ENCODE measurements at places on chromosomes 3 and 15.

DNA sequence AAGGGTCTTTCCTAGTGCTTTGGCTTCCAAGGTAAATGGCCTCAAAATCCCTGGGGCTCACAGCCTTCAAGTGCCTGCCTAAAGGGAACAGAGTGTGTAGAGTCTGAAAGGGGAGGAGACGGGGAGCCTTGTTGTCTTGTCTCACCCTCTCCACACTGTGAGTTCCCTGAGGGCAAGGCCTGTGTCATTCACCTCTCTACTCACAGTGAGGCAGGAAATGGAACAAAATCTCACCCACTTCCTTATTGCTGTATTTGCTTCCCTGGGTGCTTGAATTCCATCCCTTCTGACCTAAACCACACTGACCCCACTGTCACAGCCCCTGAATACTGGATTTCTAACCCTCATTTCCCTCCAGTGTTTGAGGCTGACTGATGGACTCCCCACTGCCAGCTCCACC lies 197.5 kb downstream of the EPHB1 start:
- DNase-seq, result no peak

- no peak for DNase-seq
Observed at GRCh38 chr3:176469694-176470205, 727.5 kb downstream of the TBL1XR1 start.

DNA sequence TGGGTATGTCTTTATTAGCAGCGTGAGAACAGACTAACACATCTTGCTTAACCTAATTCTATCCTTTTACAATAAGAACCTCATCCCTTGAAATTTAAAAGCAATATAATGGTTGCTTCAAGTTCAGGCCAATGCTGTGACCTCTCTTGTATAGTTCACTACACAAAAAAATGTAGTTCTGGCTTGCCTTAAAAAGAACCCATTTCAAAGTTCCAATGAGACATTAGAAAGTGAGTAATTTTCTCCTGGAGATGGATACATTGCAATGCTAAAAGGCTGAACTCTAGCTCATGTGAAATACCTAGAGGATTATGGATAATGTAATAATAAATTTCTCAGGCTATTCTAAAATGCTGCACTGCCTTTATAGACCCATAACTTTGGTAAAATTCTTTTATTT lies 47.8 kb downstream of the ATP13A4 start:
- DNase-seq, result no peak

DNA sequence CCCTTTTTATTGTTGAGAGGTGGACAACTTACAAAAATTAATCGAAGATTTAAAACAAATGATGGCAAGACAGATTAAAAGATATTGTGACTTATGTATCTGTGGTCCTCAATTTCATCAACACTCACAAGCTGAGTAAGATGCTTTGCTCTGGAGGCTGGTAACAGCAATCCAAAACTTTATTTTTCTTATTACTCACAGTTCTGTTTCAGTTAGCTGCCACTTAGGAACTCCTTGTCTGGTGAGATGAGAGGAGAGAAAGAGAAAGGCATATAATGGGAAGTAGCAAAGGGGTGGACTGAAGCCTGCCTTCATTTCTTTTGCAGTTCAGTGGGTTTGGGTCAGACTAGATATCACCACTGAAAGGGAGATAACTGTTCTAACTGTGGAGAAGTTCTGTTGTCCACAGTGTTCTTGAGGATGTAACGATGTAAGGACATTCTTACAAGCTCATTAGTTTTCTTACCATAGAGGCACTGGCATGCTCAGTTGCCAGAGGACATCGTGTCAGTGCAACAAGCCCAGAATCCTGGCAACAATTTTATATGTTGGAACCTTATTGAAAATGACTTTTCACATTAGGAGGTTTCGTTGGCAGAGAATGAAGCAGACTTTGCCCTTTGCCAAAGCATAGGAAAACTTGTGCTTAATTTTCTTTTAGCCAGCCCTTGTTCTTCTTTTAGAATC lies 93.6 kb downstream of the PLCL2 start:
- no peak for DNase-seq

GRCh38 chr15:84609818-84610525 lies 9.2 kb downstream of the ZSCAN2 start:
- DNase-seq, result no peak

GRCh38 chr15:41790169-41790568 lies 15.9 kb downstream of the MAPKBP1 start:
- no peak for DNase-seq

GRCh38 chr3:132659000-132659364 lies 627 bp downstream of the ACAD11 start:
- DNase-seq, result no peak

DNA sequence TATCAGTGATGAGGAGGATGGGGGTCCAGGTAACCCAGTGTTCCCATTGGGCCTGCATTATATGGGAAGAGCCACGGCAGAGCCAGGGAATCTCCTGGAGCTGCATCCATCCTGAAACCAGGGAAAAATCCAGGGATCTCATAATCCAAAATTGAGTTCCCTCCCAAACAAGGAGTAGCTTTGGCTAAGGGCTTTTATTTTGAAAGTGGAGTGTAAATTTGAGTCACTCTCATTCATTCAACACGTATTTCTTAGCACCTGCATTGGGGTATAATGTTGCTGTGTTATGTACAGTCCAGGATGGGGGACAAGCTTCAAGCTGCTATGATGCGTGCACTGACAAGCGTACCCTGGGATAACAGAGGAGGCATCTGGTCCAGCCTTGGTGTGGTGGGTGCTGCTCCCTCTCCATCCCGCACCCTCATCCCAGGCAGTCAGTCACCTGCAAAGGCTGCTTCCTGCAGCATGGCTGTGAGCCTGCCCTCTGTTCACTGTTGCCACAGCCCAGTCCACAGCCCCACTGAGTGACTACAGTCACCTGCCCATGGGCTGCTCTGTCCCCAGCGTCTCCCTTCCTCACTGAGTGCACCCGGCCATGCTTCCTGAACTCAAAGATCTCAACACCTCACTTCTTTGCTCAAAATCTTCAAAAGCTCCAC lies 135.6 kb downstream of the OPA1 start:
- DNase-seq, result no peak

Measured in WERI-Rb-1 (cell line).